ENCODE measurements at places on chromosomes 3 and 15.

DNA sequence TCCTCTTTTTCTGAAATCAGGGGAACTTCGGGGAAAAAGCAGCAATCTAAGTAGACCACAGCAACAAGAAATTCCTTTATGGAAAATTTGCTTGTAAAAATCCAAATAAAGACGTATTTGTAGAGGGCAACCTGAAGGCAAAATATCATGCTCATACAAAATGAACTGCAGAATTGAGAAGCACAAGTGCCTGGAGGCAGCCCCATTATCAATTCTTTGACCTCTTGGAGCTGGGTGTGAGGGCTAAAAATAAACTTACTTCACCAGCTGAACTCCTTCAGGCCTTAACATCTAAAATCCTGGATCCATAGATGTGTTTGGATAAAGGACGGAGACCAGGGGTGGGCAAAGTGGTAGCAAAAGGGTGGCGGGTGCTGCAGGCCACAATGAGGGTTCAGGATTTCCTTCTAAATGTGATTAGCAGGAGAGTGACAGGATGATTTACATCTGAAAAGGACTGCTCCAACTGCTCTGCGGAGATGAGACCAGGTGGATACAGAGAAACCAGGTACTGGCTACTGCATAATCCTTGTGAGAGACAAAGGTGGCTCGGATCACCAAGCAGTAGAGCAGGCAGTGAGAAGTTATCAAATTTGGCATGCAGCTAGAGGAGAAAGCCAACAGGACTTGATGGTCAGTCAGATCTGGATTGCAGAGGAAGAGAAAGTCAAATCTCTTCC, 81.7 kb upstream of the TJP1 start:
- DNase-seq, result no peak

DNA sequence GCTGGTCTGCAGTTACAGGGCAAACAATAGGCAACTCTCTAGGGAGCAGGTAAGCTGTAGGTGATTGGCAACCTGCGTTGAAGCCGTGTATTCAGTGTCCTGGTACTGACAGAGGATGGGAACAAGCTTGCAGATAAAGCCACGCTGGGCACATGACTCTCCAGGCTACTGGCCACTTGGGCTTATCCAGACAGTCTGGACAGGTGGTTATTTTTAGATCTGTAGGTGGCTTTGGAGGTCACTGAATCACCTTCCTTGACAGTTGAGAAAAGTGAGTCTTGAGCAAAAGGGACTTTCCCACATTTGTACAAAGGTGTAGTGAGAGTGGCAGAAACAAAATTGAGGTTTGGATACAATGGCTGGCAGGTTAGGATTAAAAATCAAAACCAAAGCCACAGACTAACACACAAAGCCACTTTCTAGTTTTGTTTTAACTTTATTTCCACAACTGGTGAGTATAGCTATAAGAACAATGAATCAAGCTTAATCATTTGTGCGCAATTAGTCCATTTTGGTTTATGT, 22.3 kb upstream of the IL1RAP start:
- DNase-seq, result no peak

- no peak for DNase-seq
Measured at GRCh38 chr3:153078826-153079225, 83.2 kb upstream of the RAP2B start.

DNA sequence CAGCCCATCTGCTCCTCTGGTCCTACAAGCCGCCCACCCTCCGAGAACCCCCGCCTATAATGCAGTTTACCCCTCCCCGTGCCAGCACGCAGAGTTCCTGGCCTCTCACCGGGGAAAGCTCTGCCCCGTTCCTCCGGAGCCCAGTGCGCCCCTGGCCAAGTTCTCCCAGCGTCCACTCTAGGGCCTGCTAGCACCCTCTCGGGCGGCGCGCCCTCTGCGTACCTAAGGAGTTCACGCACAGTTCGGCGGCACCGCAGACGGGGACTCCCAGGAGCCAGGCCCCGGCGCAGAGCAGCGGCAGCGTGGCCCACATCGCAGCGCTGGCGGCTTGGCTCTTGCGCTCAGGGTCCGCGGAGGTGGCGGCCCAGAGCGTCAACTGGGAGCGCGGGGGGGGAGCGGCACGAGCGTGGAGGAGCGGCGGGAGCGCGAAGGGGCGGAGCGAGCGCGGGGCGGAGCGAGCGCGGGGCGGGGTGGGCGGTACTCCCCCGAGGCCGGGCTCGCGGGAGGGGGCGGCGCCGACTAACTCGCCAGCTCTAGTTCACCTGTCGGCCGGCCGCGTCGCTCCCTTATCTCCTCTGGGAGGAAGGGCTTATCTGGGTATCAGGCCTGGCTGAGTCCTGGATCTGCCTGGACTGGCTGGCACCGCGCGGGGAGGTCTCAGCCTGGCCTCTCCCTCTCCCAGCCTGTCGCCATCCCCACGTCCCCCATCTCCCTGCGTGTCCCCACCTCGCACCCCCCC, at the start of gene CTSH:
TSS of gene CTSH (minus strand) at position 378 of the 739 bp plus-strand sequence. CDS start at position 313, 65 bp downstream.
- peak; percentile 66 for DNase-seq

- DNase-seq, result no peak
Measured at GRCh38 chr3:77786216-77786615, 746.3 kb downstream of the ROBO2 start.

GRCh38 chr15:29089731-29090616, 179.6 kb downstream of the NSMCE3 start:
- DNase-seq, result no peak

DNA sequence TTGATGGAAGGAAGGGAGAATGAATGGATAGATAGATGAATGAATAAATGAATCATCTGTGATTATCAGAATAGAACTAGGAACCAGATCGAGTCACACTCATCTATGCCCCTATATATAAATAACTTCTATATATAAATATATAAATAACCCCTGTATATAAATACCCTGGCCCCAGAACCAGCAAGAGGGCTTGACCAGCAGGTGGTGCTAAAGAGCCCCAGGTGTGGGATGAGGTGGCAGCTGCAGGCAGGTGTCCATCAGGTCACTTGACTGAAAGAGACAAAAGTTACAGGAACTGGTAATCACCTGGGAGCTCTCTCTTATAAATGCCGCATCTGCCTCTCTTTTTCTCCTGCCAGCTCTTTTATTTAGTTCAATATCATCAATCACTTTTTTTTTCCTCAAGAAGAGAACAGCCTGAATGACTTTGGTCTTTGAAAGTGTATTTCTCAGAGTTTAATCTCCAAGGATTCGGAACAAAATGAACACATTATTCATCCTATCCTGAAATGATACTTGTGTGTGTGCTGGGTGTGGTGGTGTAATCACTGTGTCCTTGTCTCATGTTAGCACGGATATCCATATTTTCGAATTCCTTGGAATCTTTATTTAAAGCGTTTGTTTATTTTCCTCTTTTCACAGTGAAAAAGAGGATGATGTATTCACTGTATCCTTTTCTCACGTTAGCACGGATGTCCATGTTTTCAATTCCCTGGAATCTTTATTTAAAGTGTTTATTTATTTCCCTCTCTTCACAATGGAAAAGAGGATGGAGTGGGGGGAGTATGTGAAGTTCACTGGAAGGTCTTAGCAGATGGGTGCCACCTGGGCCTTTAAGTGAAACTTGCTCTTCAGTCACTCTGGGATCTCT, 35.4 kb upstream of the ATG7 start:
- DNase-seq, result peak; percentile 59

GRCh38 chr3:151035072-151035471, 50.4 kb upstream of the MED12L start:
- DNase-seq, result no peak
